Activated T-cell treated with anti-CD3 and anti-CD28 coated beads, Interleukin-2, amount 50 U/mL, for 24 hours (primary cell): ENCODE measurements at places on chromosomes 4 and X.

DNA sequence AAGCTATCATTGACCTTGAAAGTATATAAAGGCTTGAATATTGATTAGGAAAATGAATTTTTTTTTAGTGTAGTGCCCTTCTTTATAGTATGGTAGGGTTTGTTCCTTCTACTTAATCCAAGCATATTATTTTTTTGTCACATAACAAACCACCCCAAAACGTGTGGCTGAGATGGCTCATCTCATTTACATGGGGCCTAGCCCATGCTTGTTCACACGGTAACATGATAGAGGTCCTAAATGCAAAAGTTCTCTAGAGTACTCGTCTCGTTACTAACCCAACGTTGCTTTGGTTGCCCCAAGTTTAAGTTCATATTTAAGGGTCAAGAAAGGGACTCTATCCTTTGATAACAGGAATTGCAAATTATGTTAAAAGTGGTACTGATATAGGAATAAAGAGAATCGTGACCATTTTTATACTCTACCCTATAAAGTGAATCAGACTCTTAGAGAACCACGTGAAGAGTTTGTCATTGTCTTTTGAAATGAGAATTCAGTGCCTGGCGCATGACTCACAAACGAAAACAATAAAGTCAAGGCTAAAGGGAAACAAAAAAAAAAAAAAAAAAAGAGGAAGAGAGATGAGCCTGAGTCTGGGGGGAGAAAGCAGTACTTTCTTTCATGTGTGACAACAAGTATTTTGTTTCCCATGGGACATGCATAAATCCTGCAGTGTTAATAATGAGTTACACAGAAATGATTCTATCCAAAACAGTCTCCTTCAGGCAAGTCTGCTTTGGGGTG is 402.8 kb upstream of the NWD2 start:
- DNase-seq, result no peak

- no peak for DNase-seq
These were observed 34.5 kb downstream of the RPS6KA6 start for GRCh38 chrX:84153538-84153937.

GRCh38 chr4:87029356-87029755 is 94.5 kb downstream of the AFF1 start:
- no peak for DNase-seq

DNA sequence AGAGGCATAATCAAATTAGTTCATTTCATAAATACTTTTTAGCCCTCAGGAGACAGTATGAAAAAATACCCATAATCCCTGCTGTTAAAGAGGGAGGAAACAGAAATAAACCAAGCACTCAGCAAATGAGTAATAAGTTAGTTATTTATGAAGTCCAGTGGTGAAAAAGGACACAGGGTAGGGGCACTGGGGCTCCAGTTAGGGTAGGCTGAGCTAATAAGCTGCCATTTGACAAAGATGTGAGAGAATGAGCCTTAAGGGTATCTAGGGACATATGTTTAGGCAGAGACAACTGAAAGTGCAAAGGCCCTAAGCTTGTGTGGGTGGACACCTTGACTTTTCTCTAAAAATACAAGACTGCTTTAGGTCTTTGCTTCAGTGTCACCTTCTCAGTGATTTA is 94.4 kb downstream of the IL15 start:
- DNase-seq, result no peak

DNA sequence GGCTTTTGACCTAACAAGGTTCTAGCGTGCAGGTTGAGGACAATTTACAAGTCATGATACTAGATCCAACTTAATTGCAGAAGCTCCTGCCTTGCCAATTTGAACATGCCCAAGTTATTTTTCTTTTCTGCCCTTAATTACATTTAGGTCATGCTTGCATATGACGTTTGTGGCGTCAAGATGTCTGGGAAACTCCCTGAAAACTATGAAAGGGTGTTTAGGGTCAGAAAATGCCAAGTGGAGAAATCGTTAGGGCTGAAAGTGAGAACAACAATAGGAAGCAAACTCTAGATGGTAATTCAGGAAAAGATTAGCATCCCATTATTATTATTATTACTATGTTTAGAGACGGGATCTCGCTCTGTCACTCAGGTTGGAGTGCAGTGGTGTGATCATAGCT is 38.2 kb upstream of the PLAC8 start:
- no peak for DNase-seq

GRCh38 chr4:89994176-89994873 is 99.7 kb downstream of the MMRN1 start:
- no peak for DNase-seq

DNA sequence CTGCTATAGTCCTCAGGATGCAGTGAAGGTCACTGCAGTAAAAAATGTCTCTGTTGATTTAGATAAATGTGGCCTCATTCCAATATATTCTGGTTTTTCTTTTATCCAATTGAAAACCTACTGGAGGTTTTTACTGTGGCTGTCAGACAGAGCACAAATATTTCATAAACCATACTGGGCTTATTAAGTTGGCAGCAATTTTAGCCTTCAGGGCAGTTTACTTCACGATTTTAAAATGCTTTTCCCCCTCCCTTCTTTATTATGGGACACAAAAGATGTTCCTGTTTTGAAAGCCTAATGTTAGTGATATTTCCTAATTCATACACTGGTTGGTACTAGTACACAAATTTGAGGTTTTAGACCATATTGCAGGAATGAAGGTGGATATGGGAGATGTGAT is 939.4 kb downstream of the C4orf33 start:
- no peak for DNase-seq
